T-helper 17 cell (primary cell): ENCODE measurements at places on chromosomes 4 and X.

GRCh38 chr4:166602068-166602467 is 632.2 kb downstream of the SPOCK3 start:
- no peak for DNase-seq

DNA sequence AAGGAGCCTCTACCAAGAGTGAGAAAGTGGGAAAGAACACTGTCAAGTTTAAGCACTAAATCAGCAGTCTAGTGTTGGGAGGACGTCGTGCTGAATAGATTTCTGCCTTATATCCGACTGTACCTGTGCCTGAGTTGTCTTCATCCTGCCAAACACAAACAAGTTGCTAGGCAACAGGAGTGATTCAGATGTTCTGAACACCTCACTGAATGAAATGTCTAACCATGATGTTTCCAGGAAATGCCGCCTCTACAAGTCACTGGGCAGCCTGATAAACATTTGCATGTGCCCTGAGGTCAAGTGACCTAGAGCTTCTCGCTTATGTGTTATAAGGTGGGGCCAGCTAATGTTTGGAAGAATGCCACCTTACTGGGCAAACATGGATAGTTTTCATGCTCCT is 37.9 kb downstream of the SGMS2 start:
- no peak for DNase-seq

DNA sequence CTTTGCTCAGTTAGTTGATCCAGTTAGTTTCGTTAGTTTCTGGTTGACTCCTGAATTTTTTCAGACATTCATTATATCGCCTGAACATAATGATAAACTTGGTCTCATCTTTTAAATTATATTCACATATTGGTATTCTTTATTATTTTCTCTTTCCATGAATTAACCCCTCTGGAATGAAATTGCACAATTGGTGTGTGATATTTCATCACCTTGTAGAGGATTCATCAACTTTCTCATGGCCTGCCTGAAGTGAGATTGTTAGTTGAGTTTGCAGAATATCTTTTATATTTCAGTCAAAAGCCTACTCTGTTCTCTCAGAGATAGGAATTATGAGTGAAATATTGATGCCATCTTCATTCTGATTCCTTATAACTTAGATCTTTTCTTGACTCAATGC is 1160.6 kb upstream of the AGA start:
- no peak for DNase-seq

GRCh38 chr4:48902266-48902665 is 4.3 kb downstream of the OCIAD2 start:
- DNase-seq = no peak

DNA sequence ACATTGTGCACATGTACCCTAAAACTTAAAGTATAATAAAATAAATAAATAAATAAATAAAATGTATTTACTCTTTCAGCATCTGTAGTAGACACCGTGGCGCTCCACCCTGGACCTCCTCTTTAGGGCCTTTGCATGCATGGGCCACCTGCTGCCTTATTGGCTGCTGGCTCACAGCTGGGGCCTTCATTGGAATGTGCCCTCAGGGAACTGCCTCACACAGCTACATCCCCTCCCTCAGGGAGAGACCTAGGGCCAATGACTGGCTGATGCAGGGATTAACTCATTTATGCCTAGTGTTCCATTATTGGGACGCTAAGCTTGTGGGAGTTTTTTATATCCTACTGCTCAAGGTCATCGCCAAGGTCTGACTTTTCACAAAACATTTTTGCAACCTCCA is 302.9 kb upstream of the FTHL17 start:
- no peak for DNase-seq

DNA sequence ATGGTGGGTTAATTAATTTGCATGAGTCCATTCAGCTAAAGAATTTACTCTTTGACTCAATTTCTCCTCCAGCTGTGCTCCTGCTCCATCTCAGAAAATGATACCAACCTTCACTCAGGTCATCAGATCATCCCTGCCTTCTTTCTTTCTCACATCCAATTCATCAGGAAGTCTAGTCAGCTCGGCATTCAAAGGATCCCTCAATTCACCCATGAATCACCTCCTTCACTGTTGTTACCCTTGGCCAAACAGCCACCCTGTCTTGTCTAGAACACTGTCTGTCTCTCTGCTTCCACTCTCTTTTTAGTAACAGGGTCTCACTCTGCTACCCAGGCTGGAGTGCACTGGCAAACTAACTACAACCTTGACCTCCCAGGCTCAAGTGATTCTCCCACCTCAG is 337.4 kb upstream of the SFRP2 start:
- DNase-seq = no peak

DNA sequence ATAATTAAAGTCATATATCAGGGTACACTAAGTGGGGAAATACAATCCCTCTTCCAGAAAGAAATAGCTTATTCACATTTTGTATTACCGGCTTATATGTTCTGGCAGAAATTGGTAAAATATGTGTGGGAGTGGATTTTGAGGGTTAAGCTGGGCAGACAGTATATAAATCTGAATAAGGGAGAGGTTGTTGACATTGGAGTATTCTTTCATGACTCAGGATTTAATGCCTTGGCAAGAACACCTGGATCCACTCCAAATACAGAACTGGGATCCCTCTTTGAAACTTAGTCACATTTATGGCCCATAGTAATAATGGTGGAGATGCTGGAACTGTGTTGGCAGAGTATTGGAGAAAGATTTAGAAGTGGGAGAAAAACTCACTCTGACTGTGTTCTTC is 54.3 kb upstream of the TET2 start:
- DNase-seq = no peak

DNA sequence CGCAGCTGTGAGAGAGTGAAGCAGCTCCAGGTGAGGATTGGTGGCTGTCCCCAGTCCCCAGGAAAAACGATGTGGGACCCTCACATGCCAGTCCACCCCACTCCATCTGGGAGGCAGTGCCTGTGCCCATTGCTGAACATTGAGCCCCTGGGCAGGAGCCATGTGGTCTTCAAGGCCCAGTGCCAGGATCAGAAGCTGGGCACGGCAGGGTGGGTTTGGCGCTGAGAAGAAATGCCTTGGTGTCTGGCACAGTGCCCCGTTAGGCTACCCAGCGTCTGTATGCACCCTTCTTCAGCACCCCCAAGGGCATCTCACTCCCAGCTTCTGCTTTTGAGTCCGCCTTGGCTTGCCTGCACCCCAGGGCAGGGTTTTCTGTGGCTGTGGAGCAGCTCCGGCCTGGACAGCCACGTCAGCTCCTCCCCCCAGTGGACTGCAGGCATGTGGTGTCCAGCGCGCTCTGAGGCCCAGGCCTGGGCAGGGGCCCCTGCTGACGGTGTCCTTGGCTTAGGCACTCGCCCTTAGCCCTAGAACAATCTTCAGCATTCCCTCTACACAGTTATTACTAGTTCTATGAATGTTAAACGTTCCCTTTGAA is 28.6 kb downstream of the RGS12 start:
- DNase-seq = no peak

GRCh38 chr4:68369142-68369805 is 19.4 kb upstream of the YTHDC1 start:
- no peak for DNase-seq

- DNase-seq = no peak
Measured at GRCh38 chrX:117838581-117839331, 277.9 kb downstream of the KLHL13 start.
